ENCODE measurements at places on chromosomes 16 and 17.

DNA sequence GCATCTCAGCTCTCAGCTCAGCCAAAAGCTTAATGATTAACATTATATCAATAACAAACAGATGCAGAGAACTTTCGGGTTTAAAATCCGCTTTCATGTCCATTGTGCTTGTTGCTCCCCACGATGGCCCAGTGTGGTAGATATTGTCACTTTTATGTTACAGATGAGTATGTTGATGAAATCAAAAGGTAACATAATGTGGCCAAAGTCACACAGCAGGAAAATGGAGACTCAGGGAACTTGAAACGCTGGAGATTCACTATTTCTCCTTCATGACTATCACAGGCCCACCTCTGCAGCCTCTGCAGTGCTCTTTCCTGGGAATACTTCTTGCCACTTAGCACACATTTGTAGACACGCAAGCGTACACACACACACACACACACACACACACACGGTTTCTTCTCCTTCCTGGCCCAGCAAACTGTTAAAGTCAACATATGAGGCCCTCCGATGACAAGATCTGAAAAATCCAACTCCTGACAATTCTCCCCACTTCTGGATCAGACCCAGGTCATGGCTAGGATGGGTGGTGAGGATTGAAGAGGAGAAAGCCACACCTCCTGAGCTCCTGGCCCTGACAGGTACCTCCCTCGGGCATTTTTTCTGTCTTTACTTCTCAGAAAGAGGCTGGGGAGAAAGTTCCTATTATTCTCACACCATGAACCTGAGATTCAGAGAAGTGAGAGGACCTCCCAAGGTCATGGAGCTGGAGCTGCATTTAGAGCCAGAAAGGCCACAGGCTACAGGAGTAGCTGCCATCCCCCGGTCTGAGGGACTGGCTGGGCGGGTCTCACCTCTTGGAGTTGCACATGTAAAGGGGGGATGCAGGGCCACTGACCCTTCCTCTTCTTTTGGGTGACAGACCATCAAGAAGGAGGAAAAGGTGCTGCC lies 9.7 kb downstream of the DRC7 start:
- no peak for DNase-seq

- DNase-seq: no peak
Observed at GRCh38 chr17:80065478-80066170, 29.2 kb downstream of the CCDC40 start.

DNA sequence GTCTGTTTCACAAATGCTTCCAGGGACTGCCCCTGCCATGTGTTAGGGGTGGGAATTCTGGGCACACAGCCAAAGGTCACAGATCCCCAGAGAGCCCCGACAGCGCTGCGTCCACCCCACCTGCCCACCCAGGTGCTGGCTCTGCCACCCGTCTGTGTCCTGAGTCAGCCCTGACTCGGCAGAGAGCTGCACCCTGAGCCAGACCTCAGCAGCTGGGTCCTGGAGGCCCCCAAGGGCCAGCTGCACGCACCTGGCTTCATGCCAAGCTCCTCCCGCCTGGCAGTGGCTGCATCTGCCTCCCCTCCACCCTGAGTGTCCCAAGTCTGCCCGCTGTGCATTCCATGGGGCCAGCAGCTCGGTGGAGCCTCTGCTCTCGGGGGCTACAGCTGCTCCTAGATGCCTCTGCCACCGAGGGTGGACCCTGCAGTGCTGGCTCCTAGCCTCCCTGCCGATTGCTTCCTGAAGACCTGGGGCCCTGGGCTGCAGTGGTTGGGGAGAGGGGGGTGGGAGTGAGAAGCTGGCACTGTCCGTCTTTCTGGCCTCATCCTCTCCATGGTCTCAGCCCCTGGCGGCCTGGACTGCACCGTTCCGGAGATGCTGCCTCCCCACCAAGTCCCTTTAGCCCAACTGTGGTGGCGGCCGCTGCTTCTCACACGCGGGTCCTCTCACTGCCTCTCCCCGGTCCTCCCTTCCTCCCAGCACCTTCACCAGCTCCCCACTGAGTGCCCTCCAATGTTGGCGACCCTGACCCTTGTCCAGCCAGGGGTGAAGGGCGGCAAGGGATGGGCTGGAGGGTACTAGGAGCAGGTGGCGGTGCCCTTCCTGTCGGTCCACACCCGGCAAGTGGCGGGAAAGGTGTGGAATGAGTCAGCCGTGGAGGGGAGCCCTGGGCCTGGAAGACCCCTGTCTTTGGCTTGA lies 3.0 kb downstream of the SECTM1 start:
- DNase-seq: no peak

DNA sequence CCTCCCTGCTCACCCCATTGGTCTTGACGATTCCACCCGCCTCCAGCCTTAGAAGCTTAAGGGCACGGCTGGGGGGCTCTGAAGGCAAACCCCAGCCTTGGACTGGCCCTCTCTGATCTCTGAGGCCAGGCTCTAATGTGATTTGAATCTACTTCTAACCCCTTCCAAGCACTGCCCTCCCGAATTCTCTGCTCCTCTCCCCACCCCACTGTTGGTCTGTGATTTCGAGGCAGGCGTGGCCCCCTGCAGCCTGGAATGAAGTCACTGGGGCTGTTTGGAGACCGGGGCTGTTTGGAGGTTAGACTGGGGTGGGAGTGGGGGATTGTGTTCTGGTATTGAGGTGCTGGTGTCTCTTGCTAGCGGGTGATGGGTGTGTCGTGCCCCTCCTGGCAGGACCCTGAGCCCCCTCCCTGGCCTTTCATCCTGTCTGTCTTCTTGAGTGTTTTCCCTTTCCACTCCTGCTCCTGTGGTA lies 2.2 kb downstream of the GRB7 start:
- no peak for DNase-seq

- no peak for DNase-seq
Observed at GRCh38 chr17:39962642-39963220, at the start of gene GSDMA. GSDMA (plus strand) TSS chr17:39963004; CDS start chr17:39965688, 2,684 bp downstream.

DNA sequence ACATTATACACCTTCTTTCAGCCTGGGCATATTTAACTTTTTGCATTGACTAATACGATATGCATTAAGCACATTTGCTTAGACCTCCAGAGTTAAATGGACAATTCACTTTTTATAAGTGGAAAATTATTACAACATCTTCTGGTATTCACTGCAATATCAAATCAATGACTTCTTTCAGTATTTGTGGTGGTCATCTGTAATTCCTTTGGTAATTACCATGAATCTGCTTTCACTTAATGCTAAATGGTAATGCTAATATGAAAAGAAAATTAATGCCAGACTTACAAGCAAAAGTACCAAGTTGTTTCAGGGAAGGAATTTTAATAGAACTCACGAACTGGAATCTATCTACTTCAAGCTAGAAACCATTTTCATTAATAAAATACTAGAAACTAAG lies 6.4 kb downstream of the GPATCH8 start:
- no peak for DNase-seq

- DNase-seq: no peak
Observed at GRCh38 chr16:69443927-69444631, 19.7 kb downstream of the CYB5B start.

DNA sequence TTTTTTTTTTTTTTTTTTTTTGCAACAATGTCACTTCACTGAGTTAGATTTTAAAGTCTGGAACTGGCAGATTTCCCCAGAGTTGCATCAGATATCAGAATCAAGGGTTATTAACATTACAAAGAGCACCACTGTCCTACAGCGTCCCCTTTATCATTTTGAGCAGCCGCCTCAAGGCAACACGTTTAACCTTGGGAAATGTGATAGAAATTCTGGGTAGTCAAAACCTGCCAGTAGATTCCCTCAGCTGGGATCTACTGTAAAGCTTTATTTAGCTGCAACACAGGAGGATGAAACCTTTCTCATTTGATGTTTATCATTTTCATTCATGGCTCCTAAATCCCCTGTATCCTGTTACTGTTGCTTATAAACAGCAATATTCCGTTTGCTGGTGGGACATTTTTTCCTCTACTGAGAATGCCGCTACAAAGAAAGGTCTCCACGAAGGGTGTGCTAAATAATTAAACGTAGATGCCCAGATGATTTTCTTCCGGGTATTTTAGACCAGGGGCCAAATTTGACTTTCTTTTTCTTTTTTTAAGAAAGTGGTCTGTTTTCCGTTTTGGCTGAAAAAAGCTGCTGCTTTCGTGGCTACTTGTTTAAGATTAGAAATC lies 436.1 kb upstream of the GOT2 start:
- peak; percentile 2 for DNase-seq

DNA sequence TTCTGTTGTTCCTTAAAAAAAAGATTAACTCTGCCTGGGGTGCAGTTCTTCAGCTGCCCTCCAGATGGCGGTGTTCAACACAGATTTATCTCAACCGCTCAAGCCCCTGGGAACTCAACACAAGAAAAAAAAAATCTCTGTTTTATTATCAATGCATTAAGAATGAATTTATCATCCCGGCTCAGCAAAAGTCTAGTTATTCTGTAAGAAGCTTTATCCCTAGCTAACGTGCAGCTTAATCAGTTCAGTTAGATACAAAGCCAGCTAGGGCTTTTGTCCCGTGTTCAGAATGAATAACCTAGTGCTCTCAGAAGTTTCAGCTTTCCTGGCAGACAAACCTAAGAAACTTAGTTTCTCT lies 475.9 kb upstream of the CCL2 start:
- DNase-seq: peak; percentile 18

DNA sequence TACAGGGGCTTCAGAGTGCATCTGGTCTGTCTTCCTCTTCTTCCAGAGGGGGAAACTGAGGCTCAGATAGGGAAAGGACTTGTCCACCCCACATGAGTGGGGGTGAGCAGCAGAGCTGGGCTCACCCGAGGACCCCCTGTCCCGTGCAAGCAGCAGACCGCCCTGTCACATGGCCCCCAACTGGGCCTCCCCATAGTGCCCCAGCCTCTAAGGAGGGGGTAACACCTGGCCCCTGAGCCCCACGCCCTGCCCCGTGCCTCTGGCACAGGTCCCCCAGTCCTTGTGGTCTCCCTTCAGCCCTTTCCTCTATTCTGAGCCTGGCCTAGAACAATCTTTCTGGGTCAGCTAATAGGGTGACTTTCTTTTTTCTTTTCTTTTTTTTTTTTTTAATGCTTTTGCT lies 6.5 kb upstream of the NECAB2 start:
- no peak for DNase-seq

DNA sequence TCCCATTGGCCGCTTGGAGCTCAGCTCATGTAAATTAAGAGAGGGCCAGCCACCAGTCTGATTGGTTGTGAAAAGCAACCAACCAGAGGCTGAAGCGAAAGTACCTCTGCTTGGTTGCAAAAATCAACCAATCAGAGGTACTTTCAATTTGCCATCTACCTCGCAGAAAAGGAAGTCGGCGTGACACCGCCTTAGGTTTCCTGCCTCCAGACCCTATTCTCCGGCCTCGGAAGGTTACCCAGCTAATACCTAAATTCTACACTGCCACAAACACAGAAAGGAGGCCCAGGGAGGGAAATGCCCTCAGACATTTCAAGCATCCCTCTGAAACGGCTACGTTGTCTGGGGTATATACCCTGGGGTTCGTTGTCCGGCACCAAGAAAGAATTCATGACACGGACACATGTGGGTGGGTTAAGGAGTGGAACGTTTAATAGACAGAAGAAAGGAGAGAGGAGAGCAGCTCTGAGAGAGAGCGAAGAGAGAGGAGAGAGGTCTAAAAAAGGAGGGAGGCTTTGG lies 481.3 kb downstream of the TMEM114 start:
- peak; percentile 46 for DNase-seq
